CD4-positive, alpha-beta memory T cell (primary cell): ENCODE measurements at places on chromosomes 12 and 14. TPM values are rescaled to one million over a fixed set of nuclear protein-coding genes. Genes with fewer than 3 reads are reported as not detected.

- H3K27me3 ChIP-seq = no peaks in the 10 kb centered on the region
- H3K4me1 ChIP-seq = no peaks in the 10 kb centered on the region
Measured at GRCh38 chr12:108915632-108916133, 35.8 kb downstream of the DAO start.

DNA sequence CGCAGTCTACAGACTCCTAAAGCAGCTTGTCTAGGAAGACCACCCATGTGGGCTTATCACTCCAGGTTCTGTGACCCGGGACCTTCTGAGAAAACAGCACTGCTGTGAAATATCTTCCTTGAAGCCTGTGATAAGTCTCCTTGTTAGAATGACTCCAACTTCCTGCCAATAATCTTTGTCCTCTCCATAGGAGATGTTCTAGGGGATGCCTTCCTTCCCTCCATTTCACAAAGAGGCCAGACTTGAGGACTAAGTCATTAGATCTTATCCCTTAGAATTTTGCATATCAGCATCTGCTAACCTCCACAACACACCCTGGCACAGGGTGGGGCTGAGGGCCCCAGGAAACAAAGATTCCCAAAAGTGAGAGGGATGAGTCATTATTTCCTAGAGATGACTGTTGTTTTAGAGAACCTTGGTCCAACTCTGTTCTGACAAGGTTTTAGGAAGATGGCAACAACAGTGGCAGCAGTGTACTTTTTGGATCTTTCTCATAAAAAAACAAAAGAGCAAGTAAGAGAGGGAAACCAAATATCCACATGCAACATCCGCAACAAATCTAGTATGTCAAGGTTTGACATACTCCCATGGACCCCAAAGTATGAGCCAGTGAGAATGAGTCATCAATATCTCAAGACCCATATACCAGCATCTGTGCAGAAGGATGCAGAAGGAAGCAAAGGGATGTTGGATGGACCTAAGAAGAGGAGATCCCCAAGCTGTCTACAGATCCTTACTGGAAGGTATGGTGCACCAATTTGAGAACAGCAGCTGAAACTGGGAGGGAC is 6.0 kb downstream of the LTB4R start:
- H3K4me3 ChIP-seq = no peak overlapping the region
- peaks cover 31% of the 10 kb centered on the region for H3K4me1 ChIP-seq
- no peak overlapping the region for H3K27ac ChIP-seq
- DNase-seq = no peak

DNA sequence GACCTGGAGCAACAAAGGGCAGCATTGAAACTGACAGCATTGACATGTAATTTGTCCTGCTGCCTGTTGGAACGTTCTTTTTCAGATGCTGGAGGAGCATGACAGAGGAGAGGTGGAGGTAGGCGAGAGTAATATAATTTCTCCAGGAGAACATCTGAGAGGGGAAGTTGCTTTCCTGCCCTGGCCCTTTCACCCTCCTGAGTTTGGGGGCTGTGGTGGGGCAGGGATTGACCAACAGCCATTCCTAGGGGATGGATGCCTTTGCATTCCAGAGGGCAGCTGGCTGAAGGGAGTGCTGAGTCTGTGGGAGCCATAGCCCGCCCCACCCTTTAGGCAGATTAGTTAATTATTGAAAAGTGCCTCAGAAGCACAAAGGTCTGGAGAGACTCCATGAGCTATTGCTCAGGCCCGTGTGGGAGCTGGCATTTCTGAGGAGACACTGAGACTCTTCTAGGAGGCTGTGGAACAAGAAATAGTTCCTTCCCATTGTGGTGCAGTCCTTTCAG is 73.5 kb downstream of the ARF6 start:
- DNase-seq = no peak
- peaks cover 18% of the 10 kb centered on the region for H3K4me1 ChIP-seq
- H3K27me3 ChIP-seq = no peaks in the 10 kb centered on the region

DNA sequence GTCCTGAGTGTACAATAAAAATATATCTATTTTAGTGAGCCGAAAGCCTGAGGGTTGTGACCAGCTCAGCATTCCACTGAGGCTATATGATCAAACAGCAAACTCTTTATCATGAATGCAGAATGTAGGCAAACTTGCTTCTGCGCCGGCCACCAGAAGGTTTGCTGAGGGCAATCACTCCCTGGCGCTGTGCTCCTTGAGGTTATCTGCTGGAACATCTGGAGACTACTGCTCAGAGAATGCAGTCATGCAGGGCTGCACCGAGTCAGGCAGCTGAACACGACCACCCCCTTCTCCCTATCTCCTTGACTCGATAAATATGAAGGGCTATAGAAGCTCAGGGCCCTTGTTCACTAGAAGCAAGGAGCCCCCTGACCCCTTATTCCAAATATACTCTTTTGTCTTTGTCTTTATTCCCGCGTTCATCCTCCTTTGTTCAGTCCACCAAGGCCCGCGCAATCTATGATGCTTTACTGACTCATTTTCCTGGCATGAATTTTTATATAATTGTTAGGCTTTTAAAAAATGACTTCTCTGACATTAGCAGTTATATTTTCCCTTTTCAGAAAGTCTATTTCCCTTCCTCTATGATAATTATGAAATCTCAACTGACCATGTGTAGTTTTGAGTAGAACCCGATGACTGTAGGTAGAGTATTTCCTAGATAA is 1089.3 kb downstream of the SLC16A7 start:
- no peaks in the 10 kb centered on the region for H3K36me3 ChIP-seq
- H3K27me3 ChIP-seq = no peaks in the 10 kb centered on the region
- no peak overlapping the region for H3K27ac ChIP-seq
- H3K4me3 ChIP-seq = no peak overlapping the region
- no peak for DNase-seq
- H3K4me1 ChIP-seq = no peaks in the 10 kb centered on the region

- no peaks in the 10 kb centered on the region for H3K27me3 ChIP-seq
- H3K4me1 ChIP-seq = no peaks in the 10 kb centered on the region
- H3K4me3 ChIP-seq = no peak overlapping the region
- no peak for DNase-seq
- H3K27ac ChIP-seq = no peak overlapping the region
Measured at GRCh38 chr12:127620735-127621355, 646.1 kb upstream of the TMEM132C start.

- no peak overlapping the region for H3K4me3 ChIP-seq
- no peaks in the 10 kb centered on the region for H3K27me3 ChIP-seq
- no peak overlapping the region for H3K27ac ChIP-seq
Measured at GRCh38 chr14:74562515-74563232, 49.4 kb downstream of the LTBP2 start.

- no peaks in the 10 kb centered on the region for H3K36me3 ChIP-seq
- DNase-seq = no peak
- H3K4me3 ChIP-seq = no peak overlapping the region
- H3K27me3 ChIP-seq = no peaks in the 10 kb centered on the region
Measured at GRCh38 chr14:65160091-65160490, 57.8 kb upstream of the MAX start.

DNA sequence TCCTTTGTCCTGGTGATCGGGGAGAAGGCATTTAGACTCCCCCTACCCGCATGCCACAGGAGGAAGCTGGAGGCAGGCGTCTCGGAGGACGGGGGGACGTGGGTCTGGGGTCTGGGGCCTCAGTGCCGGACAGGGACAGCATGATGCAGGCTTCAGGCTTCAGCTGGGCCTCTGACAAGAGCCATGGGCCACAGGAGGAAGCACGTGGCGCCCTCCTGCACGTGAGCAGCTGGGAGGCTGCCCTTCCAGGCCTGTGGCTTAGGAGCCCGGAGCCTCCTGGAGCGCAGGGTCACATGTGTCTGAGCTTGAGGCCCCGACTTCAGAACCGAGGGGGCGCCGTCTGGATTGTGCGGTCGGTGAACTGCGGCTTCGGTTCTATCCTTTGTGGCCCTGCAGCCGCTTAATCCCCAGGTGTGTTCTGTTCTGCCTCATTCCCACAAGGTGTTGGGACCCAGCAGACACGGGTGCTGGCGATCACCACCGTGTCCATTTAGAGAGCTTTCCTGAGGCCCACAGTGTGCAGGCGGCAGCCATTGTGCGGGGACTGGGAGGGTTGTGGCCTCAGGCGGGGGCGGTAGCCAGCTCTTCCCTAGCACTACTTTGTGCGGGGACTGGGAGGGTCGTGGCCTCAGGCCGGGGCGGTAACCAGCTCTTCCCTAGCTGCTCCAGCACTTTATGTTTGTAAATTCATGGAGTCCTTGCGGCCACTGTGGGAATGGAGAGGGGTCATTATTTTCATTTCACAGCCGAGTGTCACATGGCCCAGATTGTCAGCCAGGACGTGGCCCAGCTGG is 150.2 kb downstream of the ADGRD1 start:
- no peak overlapping the region for H3K27ac ChIP-seq
- DNase-seq = no peak
- H3K4me1 ChIP-seq = peaks cover 24% of the 10 kb centered on the region
- H3K36me3 ChIP-seq = no peaks in the 10 kb centered on the region
- H3K4me3 ChIP-seq = no peak overlapping the region
- H3K27me3 ChIP-seq = no peaks in the 10 kb centered on the region

The KRT83 gene
- total RNA-seq = not detected

The KRT71 gene
- not detected for total RNA-seq

The KRT82 gene
- not detected for total RNA-seq

The TMEM233 gene
- total RNA-seq = not detected
